M059J (cell line): ENCODE measurements at places on chromosomes 2 and 18.
A peak's percentile ranks its signal among the peaks of the same experiment; 100 is the strongest.

DNA sequence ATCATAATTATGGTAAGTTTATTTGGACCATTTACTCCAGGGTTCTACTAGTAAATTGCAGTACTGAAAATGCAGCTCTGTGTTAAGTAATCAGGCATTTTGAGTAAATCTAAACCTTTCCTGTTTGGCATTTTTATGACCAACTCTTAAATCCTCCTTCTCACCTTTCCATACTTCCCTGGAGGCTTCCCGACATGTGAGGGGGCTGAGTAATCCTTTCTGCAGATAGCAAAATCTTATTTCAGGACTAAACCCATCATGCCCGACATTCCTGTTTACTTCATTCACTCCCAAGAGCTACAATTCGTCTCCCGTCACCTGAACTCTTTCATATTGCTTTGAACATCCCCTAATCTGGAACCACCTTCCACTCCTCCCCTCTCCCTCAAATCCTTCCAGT, 296.6 kb downstream of the IKZF2 start:
- DNase-seq: peak; percentile 2

GRCh38 chr2:223971731-223972130, 14.5 kb downstream of the MRPL44 start:
- no peak for DNase-seq

- DNase-seq: no peak
Measured at GRCh38 chr2:181178130-181178529, 197.7 kb downstream of the UBE2E3 start.

- DNase-seq: no peak
Measured at GRCh38 chr2:166651080-166651675, 157.1 kb upstream of the SCN7A start.

GRCh38 chr2:33033606-33034081, 86.9 kb downstream of the LTBP1 start:
- DNase-seq: peak; percentile 46

DNA sequence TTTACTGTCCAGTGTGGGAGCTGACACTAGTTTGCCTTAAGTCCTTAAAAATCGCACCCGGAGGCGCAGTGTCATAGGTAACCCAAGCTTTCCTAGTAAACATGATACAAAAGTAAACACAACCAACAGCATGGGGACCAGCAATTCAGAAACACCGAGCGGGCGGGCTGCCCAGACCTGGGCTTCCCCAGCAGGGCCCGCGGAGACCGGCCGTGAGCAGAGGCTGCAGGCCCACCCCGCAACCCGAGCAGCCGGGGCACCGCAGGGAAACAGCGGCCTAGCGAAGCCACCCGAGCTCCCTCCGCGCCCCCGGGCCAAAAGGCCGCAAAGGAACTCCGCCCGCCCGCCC, 296 bp downstream of the TTC21B start:
- DNase-seq: peak; percentile 57

GRCh38 chr2:55916473-55917049, 7.0 kb downstream of the EFEMP1 start:
- no peak for DNase-seq

GRCh38 chr18:74292541-74292858, 737 bp upstream of the CYB5A start:
- DNase-seq: no peak

- peak; percentile 98 for DNase-seq
Measured at GRCh38 chr2:234203135-234203984, 152.9 kb downstream of the SPP2 start.

- no peak for DNase-seq
Measured at GRCh38 chr2:32375228-32375892, 18.5 kb downstream of the BIRC6 start.

GRCh38 chr2:216420367-216421101, 8.2 kb downstream of the SMARCAL1 start:
- no peak for DNase-seq

GRCh38 chr2:121949271-121949670, 193.8 kb downstream of the TSN start:
- DNase-seq: no peak

DNA sequence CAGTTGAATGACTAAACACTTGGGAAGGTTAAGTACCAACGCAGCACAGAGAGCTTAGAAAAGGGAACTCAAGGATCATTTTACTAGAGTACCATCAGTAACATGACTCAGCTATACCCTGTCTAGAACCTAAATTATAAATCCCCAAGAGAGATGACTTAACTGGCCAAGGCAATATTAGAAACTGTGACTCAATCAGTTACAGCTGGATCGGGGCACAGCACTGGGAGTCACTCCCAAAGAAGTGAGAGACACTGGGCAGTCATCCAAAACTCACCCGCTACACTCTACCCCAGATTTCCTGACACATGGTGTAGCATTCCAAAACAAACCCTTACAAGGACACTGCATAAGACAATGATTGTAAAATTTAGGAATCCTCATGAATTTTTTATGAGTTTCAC, 17.7 kb downstream of the IWS1 start:
- peak; percentile 99 for DNase-seq

- no peak for DNase-seq
Measured at GRCh38 chr2:68770271-68771111, 35.9 kb downstream of the ARHGAP25 start.

- peak; percentile 19 for DNase-seq
Measured at GRCh38 chr2:9408641-9409151, 14.6 kb downstream of the ITGB1BP1 start.

GRCh38 chr2:9797681-9798556, 45.4 kb upstream of the TAF1B start:
- DNase-seq: no peak

DNA sequence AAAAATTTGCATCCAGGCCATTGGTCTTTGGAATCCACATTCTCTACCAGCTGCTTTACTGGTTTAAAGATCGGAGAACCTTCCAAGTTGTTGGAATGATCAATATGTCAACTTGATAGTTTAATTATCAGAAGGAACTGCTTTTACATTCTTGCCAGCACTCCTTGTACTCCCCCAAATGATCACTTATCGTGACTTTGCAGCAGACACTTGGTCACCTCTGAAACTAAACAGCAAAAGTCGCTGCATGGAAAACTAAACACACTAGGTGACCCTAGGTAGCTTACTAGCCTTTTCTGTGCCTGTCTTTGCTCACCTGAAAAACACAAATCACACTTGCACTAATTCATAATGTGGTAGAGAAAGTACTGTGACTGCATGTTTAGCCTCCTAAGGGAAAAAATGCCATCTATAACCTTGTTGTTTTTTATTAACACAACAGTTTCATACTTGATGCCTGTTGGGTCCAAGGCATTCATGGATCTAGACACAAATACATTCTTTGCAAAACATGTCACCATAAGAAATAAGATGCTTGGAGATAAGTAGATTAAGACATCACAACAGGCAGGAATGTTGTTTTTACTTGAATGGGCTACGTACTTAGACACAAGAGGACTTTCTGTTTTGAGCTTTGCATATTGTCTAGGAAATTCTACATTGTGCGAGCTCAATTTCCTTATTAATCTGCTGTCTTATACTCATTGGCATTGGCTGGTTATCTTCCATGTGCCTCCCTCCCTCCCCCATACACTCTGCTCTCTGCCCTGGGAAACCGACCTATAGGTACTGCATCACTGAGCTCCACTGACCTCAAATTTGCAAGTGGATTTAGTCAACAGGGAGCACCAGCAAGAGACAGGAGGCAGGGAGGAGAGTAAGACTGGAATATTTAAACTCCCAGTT, 219.1 kb upstream of the STK17B start:
- DNase-seq: no peak

DNA sequence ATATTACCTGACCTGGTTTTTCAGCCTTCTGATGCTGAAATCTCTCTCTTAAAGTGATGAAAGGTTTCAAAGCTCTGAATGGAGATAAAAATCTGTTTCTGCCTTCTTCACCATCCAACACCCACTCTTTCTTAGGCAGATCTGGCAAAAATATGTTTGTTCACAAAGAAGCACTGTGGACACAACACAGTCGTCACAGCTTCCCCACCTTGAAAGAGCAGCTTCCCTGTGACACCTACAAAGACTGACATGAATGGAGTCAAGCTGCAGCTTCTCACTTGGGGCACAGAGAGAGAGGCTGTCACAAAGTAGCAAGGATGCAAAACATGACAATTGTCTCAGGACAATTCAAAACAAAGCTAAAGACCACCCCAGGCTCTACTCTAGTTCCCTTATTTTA, 86.5 kb downstream of the ICOS start:
- DNase-seq: no peak

DNA sequence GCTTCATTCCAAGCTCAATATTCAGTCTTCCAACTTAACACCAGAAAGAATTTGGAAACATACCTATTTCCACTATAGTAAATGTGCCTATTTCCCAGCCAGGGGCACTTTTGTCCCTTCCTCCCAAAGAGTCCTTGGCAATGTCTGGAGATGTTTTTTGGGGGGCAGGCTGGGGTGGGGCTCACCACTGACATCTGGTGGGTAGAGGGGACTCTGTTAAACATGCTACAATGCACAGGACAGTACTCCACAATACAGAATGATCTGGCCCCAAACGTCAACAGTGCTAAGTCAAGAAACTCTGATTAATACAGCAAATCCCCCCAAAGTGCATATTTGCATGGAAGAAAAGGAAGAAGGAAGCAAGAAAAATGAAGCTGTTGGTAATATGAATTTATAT, 61.7 kb downstream of the SMIM21 start:
- no peak for DNase-seq

- DNase-seq: no peak
Measured at GRCh38 chr2:140136366-140136765, 1356.2 kb upstream of the NXPH2 start.

GRCh38 chr2:233756429-233757081, 3.5 kb upstream of the UGT1A1 start:
- no peak for DNase-seq

DNA sequence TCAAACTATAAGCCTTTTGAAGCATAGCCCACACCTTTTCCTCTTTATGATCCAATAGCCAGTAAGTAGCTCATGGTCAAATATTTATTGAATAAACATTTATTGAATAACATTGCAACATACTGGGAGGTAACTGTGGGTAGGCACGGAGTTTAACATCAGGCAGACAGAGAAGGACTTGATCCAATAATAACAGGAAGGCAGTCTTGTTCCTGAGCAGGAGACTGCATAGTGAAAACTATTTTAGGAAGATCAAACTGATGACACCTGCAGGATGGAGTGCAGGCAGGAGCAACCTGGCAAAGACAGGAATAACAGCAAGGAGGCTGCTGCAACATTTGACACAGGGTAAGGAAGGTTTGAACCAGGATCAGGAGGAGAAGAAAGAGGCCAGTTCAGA, 3.1 kb upstream of the DCTN1 start:
- DNase-seq: no peak

- no peak for DNase-seq
Measured at GRCh38 chr2:100278986-100279385, 43.3 kb downstream of the LONRF2 start.

DNA sequence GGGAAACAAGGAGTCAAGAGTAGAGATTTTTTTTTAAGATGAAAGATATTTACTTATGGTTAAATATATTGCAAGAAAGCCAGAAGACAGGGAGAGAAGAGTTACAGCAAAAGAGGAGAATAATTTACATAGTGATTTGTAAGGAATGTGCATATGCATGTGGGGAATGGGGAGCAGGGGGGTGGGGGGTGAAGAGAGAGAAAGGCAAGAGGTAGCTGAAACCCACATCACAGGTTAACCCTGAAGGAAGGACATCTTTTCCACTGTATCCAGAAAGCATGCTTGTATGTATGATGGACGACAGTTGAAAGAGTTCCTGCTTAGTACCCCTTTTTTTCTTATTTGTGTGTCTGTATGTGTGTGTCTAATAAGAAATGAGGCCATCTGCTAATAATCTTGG, 371.9 kb downstream of the RAD51AP2 start:
- no peak for DNase-seq

DNA sequence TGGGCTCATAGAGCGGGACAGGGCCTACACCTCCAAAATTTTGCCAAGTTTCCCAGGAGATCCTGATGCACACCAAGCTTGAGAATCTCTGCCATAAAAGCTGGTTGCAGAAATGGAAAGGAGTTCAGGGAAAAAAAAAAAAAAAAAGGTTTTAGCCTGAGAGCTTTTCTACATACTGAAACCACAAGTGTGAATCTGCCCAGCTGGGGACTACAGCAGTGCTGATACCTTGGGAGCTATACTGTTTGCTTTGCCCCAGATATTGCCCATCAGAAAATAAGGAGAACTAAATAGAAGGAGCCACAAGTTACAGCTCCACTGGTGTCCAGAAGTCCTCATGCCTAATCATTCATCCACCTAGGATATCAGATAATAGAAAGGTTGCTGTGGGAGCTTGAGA, 38.4 kb upstream of the NCKAP5 start:
- peak; percentile 26 for DNase-seq

GRCh38 chr18:69599377-69599776, 198.7 kb downstream of the DOK6 start:
- no peak for DNase-seq

DNA sequence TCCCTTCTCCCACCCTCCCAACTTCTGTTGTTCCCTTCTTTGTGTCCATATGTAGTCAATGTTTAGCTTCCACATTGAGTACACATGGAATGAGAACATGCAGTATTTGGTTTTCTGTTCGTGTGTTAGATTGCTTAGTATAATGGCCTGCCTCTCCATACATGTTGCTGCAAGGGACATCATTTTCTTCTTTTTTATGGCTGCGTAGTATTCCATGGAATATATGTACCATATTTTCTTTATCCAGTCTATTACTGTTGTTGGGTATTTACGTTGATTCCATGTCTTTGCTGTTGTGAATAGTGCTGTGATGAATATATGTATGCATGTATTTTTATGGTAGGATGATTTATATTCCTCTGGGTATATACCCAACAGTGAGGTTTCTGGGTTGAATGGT, 42.0 kb downstream of the NUP35 start:
- no peak for DNase-seq

DNA sequence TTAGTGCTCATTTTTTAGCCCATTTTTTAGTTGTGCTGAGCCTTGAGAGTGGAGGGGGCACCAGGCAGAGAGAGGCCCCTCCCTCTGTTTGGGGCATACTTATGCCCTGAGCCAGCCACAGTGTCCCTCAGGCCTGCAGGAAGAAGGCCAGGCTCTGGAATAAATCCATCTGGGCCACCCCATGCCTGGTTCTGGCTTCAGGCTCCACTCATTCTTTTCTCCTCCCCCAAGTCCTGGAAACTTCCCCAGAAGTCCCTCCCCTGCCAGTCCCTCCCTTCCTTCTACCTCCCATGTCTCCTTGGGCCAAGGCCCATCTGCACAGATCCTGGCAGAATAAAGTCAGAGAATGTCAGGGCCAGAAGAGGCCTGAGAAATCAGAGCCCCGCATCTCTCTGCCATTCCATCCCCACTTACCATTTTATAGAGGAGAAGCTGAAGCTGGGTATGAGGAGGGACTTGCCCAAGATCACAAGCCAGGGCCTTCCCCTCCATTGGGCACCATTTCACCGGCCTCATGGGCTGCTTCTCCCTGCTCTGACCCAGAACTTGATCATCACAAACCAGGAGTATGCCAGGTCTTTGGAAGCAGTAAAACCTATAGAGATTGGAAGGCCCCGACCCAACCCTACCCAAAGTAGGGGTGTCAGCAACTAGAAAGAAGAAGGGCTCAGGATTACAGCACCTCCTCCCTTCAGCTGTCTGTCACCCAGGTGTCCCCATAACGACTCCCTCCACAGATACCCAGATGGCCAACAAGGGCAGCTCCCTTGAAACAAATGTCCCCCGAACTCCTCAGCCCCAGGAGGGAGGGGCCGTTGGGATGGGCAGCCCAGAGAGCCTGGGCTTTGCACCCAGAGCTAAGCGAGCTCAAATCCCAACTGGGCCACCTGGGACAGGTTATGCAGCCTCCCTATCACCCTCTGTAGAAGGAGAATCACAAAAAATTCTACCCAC, 108.4 kb downstream of the POLR1A start:
- DNase-seq: peak; percentile 50
